ENCODE measurements at places on chromosomes 11 and 22.
A peak's percentile ranks its signal among the peaks of the same experiment; 100 is the strongest.

- no peak for DNase-seq
Measured at GRCh38 chr11:35347173-35347878, 72.0 kb downstream of the SLC1A2 start.

- no peak for DNase-seq
Measured at GRCh38 chr11:20501252-20501651, 98.2 kb upstream of the SLC6A5 start.

DNA sequence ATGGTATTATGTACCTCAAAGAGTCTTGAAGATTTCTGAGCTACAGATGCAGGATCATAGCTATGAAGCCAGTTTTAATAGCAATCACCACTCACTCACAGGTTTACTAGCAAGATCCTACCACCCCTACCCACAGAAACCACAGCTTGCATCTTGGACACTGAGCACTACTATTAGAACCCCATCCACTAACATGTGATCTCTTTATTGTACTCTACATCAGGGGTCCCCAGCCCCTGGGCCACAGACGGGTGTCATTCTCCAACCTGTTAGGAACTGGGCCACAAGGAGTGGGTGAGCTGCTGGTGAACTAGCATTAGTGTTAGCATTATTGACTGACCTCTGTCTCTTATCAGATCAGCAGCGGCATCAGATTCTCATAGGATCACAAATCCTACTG lies 844.8 kb upstream of the CHORDC1 start:
- no peak for DNase-seq

DNA sequence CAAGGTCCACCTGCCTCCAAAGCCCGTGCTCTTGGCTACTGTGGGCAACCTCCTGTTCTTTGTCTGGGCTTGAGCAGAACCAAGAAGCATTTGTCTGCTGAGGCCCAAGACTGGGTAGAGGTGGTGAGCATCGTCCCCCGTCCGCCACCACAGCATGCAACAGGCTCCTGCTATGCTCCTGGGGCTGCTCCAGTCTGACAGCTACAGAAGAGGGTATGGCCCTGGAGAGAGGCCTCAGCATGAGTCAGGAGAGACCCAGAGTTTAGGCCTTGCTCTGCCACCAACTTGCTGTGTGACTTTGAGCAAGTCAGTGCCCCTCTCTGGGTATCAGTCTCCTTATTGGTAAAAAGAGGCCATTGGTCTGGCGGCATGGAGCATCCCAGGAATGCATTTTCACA lies 91.2 kb downstream of the TP53I11 start:
- DNase-seq: no peak

- DNase-seq: no peak
Measured at GRCh38 chr11:30329150-30329940, 6.4 kb downstream of the ARL14EP start.

DNA sequence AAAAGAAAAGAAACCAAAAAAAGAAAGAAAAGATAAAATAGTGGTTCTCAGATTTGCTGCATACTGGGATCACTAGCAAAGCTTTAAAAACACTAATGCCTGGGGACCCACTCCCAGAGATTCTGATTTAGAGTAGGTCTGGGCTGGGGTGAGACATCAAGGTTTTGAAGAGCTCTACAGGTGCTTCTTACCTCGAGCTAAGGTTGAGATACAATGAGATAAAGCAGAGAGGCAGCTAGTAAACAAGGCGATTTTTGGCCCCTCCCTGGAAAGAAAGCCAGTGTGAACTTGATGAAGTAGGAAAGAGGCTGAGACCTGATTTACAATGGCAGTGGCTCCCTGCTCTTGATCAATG lies 327.6 kb upstream of the CCDC90B start:
- DNase-seq: no peak

DNA sequence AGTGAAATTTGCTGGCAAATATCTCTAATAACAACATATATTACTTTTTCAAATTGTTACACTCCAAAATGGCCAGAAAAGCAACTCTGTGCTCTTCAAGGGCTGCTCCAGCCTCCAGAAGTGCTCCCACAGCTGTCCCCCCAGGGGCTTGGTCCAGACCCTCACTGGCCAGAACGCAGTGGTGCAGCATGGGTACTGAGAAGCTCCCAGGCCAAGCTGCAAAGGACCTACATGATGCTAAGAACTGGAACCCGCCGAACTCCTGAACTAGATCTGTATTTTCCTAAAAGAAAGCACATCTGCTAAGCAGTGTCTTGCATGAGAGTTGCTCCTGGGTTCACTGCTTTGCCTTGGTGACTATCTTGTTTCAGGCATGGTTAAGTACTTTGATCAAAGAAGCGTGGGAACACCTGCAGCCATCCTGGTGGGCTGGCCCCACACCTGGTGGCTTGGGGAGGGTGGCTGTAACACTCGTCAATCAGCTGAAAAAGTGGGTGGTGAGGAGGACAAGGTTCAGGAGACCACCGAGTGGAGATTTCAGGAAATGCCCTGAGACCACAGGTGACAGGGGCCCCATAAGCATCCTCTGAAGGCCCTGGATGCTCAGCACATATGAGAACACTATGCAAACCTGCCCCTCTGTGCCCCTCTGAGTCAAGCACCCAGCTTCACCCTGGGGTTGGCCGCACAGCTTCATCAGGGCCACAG lies 72.7 kb upstream of the PITPNB start:
- DNase-seq: no peak

DNA sequence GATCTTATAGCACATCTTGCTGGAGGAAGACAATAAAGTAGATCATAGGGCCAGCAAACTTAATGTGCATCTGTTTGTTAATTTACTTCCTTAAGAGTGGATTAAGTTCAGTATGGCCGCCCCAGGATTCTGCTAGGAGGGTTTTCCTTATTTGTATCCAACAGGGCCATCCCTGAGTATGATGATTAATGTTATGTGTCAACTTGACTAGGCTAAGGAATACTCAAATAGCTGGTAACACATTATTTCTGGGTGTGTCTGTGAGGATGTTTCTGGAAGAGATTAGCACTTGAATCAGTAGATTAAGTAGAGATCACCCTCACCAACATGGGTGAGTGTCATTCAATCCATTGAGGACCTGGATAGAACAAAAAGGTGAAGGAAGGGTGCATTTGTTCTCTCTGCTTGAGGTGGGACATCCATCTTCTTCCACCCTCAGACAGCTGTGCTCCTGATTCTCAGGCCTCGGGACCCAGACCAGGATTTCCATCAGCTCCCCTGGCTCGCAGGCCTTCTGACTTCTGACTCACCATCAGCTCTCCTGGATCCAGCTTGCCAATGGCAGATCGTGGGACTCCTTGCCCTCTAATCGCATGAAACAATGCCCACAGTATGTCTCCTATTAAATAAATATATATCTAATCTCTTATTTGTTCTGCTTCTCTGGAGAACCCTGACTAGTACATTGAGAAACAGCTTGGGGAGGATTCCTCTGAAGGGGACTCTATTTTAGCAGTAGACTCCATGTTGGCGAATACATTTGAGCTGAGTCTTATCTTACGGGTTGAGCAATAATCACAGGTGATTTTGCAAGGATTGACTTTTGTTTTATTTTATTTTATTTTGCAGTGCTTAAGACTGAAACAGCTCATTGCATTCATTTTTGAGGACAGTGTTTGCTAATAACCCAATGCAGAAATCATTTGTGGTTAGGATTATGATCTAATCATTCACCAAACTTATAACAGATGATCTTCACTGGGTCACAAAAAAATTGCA lies 9.0 kb upstream of the ZBTB44 start:
- no peak for DNase-seq

GRCh38 chr11:77512092-77512491 lies 38.2 kb upstream of the PAK1 start:
- no peak for DNase-seq

GRCh38 chr11:120212926-120213325 lies 2.1 kb downstream of the OAF start:
- peak; percentile 40 for DNase-seq

GRCh38 chr11:47257517-47258316 lies at the start of gene NR1H3:
TSS of gene NR1H3 (plus strand) at chr11:47257996. CDS start at chr11:47259217, 1,221 bp downstream.
- DNase-seq: peak; percentile 79

DNA sequence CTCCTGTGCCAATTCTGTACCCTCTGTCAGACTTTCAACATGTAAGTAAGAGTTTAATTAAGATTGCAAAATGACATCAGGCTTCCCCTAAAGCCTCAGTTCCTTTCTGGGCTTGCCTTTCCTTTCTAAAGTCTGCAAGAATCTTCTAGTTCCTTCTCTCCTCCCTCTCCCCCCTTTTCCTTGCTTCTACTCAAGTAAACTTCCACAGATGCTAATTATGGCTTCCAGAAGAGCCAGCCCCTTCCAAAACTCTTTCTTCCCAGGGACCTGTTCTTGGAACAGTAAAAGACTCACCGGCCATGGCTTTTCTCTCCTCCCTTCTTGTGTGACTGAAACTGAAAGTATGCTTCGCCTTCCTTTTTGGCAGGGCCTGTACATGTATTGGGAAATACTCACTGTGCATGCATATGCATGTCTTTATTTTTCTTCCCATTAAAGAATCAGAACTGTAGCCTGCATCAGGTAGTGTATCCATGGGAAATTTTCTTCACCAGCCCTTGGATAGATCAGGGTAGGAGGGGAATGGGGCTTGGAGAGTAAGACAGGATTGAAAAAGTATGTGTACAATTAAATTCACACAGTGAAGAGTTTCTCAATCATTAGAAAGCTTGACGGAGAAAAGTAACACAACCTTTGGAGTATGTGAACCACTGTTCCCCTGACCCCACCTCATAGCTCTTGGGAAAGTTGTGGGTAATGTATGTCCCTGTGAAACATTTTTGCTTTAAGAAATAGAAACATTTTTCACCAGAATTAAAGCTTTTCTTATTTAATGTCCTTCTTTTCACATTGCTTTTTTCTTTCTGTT lies at the start of gene CASP1:
TSS of gene CASP1 (minus strand) at position 332 of the 808 bp plus-strand sequence. CDS start at position 301, 31 bp downstream.
- DNase-seq: no peak

DNA sequence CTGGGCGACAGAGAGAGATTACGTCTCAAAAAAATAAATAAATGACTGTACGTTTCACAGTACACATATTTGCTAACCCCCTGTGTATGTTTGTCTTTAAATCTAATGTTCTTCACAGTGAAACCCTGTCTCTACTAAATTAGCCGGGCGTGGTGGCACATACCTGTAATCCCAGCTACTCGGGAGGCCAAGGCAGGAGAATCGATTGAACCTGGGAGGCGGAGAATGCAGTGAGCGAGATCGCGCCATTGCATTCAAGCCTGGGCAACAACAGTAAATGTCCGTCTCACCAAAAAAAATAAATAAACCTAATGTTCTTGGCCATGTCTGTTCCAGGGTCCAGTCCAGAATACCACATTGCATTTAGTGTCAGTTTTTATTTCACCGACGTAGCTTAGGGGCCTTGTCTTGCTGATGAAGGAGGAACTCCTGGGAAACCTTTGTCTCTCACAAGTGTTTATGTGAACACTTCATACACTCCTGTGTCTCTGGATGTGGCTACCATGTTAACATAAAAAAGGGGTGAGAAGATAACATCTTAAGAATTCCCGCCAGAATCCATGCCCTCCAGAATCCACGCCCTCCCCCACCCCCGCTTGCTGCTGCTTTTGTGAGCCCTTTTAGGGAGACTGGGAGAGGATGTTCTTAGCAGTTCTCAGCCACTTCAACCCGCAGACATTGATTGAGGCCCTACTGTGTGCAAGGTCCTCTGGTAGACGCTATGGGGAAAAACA lies 5.0 kb upstream of the SERHL2 start:
- no peak for DNase-seq

- DNase-seq: no peak
Measured at GRCh38 chr22:33400061-33400840, 342.1 kb upstream of the SYN3 start.

DNA sequence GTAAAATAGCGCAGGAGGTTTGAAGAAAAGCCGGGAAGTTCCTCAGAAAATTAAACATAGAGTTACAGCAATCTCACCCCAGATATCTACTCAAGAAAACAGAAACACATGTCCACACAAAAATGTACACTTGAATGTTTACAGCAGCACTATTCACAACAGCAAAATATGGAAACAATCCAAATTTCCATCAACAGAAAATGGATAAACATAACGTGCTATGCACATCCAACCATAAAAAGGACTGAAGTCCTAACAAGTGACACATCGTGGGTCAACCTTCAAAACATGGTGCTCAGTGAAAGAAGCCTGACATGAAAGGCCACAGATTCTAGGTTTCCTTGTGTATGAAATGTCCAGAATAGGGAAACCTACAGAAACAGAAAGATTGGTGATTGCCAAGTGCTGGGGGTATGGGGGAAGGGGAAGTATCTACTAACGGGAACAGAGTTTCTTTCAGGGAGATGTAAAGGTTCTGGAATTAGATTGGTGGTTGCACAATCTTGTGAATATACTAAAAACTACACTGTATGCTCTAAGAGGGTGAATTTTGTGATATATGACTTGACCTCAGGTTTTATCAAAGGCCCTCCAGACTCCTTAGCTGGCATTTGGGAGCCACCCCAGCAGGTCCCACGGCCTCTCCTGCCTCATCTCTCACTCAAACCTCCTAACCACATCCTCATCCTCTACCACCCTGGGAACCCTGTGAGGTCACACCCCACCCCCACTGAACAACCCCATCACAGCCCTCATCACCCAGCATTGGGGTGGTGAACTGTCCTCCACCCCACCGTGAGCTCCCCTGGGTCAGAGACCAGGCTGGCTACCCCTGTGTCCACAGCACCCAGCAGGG lies 69.2 kb upstream of the PRR5 start:
- no peak for DNase-seq

DNA sequence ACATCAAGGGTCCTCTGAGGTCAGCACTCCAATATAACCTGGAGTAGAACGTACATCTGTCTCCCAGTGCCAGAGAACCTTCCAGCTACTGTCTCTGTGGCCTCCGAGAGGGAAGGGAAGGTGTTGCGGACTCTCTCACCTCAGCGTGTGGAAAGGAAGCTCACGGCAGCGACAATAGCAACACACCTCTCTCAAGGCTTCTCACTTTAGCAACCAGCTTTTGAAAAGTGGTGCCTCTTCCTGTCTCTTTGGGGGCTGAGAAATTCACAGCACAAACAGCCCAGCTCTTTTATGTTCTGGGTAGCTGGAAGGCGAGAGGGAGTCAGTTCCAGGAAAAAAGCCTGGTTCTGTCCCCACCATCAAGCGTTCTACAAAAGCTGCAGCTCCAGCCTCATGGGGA lies 156.9 kb upstream of the TBCEL start:
- DNase-seq: no peak

DNA sequence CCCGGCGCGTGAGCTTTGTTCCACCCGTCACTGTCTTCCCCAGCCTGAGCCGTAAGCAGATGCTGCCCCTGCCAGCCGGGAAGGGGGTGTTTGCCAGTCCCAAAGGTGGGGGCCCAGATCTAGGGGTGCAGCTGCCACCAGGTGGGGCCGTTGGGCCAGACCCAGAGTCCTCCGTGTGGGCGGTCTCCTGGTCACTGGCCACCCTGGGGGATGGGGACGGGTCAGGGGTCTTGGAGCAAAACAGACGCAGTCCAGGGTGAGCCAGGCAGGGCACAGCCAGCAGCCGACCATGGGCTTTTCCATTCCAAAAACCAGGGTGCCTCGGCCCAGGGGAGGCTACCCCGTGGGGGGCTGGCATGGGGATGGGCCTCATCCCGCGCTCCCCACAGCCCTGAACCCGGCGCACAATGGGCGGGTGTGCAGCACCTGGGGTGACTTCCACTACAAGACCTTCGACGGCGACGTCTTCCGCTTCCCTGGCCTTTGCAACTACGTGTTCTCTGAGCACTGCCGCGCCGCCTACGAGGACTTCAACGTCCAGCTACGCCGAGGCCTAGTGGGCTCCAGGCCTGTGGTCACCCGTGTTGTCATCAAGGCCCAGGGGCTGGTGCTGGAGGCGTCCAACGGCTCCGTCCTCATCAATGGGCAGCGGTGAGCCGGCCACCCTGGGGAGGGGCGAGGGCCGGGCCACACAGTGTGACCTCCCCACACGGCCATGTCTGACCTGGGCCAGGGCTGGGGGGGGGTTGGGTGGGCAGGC lies 3.5 kb downstream of the MUC5B start:
- peak; percentile 49 for DNase-seq

Data from neural progenitor cell (in vitro differentiated cells).